ENCODE measurements at places on chromosomes 5 and 9.

- no peak for DNase-seq
These were observed 41.7 kb downstream of the ACTL7B start for GRCh38 chr9:108813951-108814601.

DNA sequence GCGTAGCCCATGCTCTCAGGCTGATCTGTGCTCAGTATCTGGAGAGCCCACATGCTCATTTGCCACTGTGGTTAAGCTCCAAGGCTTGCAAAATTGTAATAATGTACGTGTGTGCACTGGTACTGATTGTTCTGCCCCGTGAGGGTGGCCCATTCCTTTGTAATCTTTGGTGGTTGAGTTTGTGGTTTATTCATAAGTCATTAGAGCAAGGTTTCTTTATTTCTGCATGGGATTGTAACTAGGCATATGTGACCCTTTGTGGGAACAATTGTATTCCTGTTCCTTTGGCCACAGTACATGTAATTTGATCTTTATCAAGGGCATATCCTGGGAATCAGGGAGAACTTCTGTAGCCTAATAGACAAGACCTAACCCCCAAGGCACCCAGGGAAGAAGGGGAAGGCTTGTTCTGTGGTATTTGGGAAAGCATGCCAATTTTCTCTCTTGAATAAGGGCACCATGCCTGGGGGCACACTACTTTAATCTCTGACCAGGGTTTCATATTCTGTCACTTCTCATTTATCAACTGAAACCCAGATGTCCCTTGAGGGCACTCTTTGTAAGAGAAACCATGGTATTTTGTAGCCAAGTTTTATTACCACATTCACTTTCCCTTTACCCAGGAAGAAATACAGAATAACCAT is 74.6 kb downstream of the NPR3 start:
- peak; percentile 53 for DNase-seq

DNA sequence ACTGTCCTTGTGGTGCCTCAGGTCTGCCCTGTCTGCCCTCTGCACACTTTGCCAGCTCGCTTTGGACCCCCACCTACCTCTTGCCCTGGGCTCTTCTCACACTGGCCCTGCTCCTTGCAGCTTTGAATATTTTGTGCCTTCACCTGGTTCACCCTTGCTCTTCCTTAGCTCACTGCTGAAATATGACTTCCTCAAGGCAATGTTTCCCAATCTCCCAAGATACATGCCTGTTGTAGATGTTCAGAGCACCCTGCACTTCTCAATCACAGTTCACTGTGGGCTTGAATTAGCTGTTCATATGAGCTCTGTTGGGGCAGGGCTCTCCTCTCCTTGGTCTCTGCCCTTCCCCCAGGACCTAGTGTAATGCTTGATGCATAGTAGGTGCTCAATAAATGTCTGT is 8.0 kb downstream of the AFAP1L1 start:
- no peak for DNase-seq

DNA sequence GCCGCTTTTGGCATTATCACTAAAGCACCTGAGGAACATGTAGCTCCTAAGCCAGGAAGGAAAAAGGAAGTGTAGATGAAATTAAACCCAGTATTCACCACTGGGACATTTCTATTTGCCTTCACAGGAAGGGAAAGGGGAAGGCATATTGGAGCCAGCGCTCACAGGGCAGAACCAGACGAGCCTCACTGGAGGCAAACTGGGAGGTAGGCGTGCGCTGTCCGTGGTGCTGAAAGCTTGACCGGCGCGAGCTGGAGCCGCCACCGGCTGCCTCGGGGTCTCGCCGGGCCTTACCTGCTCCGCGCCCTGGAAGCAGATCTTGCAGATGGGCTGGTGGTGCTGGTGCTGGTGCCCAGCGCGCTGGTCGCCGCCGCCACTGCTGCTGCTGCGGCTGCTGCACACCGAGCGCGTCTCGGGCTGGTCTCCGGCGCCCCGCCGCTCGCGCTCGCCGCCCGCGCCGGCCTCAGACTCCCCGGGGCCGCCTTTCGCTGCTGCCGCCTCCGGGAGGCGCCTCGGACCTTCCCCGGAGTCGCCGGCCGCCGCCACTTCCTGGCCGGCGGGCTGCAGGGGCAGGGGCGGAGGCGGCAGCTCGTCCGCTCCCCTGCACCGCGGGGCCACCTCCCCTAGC is 732 bp downstream of the MARCHF11 start:
- DNase-seq, result peak; percentile 94

GRCh38 chr9:700365-701282 is 140.9 kb upstream of the DMRT1 start:
- DNase-seq, result peak; percentile 44

DNA sequence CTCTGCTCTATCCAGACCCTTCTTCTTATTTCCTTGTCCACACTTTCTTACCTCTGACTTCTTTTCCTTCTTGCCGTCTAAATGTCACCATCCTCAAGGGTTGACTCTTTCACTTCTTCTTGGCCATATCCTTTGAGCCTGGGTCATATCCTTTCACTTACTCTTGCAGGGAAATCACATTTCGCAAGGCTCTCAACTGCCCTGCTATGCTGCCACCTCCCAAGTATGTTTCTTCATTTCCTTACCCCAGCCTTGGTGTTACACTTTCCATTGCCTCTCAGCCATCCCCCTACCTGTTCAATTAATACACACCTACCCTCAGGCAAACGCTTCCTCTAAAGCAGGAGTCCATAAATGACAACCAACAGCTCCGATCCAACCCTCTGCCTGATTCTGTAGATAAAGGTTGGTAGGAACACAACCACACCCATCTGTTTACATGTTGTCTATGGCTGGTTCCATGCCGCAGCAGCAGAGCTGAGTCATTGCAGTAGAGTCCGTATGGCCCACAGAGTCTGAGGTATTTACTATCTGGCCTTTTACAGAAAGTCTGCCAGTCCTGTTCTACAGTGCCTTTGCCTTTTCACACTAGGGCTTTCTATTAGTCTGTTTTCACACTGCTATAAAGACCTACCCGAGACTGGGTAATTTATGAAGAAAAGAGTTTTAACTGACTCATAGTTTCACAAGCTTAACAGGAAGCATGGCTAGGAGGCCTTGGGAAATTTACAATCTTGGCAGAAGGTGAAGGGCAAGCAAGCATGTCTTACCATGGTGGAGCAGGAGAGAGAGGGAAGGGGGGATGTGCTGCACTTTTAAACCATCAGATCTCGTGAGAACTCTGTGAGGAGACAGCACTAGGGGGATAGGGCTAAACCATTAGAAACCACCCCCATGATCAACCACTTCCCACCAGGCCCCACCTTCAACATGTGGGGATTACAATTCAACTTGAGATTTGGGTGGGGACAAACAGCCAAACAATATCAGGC is 97.9 kb downstream of the SV2C start:
- DNase-seq, result no peak

- no peak for DNase-seq
These were observed 202.1 kb upstream of the TLE4 start for GRCh38 chr9:79369676-79370075.

GRCh38 chr5:96065685-96066385 is 104.2 kb upstream of the ELL2 start:
- no peak for DNase-seq

- DNase-seq, result peak; percentile 91
These were observed 507 bp downstream of the CTNND2 start for GRCh38 chr5:11903614-11904264.

DNA sequence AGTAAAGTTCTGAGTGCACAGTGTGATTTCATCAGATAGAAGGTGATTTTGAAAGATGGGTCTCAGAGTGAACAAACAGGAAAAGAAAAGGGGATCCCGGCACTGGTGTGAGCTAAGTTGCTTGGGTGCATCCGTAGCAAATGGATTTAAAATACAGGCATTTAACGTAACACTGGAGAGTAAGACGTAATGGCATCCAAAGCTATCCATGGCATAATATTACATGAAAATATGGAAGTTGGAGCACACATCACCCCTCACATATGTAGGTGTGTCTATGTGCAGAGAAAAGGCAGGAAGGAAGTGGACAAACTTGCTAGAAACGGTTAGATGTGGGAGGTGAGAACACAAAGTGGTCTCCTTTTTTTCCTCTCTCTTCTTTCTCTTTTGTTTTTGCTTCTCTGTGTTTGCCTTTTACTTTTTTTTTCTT is 38.2 kb upstream of the SEMA4D start:
- no peak for DNase-seq

GRCh38 chr5:56910210-56910965 is 992 bp downstream of the SETD9 start:
- no peak for DNase-seq

GRCh38 chr5:73152411-73153388 is 20.3 kb upstream of the TMEM174 start:
- no peak for DNase-seq

DNA sequence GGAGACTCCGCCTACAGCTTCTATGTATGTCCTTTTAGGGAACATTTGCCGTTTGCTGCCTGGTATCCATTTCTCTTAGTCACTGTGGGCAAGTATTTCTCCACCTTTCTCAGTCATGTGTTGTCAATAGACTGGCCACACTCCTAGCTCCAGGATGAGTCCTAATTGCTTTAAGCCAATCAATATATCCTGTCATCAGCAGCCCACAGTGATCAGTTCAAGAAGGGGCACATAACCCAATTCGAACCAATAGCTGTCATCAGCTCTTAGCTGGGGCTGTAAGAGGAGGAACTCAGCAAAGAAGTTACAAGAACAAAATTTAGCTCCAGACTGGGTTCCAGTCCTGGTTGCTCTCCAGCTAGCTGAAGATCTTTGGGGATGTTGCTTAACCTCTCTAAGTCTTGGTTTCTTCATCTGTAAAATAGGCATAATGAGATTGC is 70.7 kb upstream of the MAN2A1 start:
- no peak for DNase-seq

DNA sequence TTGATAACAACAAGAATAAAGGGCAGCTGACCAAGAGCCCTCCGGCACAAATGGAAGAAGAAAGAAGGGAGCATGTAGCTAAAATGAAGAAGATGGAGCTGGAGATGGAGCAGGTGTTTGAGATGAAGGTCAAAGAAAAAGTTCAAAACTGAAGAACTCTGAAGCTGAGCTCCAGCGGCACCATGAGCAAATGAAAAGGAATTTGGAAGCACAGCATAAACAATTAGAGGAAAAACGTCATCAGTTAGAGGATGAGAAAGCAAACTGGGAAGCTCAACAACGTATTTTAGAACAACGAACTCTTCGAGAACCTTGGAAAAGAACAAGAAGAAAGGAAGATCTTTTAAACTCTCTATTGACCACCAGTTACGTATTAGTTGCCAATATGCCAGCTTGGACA is 100.9 kb downstream of the GABBR2 start:
- DNase-seq, result no peak

- no peak for DNase-seq
These were observed 535.9 kb upstream of the FTMT start for GRCh38 chr5:121315786-121316185.

GRCh38 chr5:93569300-93570160 is 11.5 kb downstream of the NR2F1-AS1 start:
- DNase-seq, result peak; percentile 40

DNA sequence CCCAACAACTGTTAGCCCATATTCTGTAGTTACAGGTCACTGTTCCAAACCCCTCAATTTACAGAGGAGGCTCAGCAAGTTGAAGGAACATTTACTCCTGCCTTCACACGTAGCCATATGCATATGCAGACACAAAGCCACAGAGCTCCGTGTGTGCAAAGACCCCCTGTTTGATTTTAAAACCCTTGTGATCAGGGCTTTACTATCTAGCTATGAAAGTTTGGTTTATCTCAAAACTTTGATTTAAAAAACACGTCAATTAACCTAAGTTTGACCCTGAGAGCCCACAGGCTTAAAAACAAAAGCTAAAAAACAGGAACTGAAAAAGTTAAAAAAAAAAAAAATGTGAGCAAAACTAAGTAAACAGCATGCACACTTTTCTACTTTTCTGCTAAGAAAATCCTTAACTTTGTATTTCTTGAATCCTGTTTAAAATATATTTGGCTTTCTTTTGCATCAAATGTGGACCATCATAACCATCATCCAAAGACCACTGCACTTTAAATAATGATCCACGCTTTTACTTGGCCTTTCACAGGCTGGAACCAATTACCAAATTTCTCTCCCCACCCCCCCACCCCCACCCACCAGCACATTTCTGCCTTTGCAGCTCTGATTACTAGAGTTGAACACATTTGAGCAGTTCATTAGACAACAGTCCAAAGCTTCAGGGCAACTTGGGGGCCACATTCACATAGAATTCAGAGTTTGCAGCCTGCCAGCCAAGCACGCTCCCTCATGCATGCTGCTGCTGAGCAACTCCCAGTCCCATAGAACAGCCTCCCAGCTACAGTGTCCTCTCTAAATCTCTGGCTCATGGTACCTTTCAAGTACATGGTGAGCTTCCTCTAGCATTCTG is 128.8 kb upstream of the MAP3K1 start:
- no peak for DNase-seq

GRCh38 chr5:73828465-73828864 is 202.5 kb downstream of the ARHGEF28 start:
- no peak for DNase-seq

- DNase-seq, result no peak
These were observed 38.8 kb upstream of the CCDC112 start for GRCh38 chr5:115335301-115335700.

GRCh38 chr5:92409134-92409533 is 1026.0 kb upstream of the ARRDC3 start:
- DNase-seq, result no peak

GRCh38 chr9:99762470-99762869 is 59.2 kb upstream of the NR4A3 start:
- DNase-seq, result no peak

DNA sequence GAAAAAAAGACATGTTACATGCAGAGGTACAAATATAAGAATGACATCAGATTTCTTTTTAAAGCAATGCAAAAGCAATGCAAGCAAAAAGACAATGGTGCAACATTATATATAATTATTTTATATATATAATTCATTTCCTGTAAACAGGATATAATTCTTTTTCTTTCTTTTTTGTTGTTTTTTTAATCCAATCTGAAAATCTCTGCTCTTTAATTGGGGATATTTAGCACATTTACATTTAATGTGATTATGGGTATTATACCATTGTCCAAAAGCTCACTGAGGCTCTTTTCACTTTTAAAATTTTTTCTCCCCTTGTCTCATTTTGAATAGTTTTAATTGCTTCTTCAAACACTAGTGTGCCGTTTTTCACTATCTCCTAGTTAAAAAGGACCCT is 148.9 kb downstream of the FGF18 start:
- no peak for DNase-seq

DNA sequence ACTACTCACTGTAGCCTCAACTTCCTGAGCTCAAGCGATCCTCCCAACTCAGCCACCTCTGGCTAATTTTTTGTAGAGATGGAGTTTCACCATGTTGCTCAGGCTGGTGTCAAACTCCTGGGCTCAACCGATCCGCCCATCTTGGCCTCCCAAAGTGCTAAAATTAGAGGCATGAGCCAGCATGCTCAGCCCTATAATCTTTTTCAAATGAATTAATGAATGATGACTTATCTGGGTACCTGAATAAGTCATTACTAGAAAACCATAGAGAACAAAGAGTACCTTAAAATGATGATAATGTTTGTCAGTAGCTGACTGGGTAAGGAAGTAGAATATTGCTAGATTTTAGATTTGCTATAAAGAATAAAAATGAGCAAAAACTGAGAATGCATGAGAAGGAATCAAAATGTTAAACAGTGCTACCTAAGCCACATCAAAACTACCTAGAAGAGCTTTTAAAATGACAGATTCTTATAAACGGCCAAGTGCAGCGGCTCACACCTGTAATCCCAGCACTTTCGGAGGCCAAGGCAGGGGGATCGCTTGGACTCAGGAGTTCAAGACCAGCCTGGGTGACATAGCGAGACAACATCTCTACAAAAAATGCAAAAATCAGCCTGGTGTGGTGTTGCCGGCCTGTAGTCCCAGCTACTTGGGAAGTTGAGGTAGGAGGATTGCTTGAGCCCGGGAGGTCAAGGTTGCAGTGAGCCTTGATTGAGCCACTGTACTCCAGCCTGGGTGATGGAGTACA is 13.6 kb downstream of the FNBP1 start:
- DNase-seq, result no peak

- DNase-seq, result no peak
These were observed 55.1 kb downstream of the CSNK1A1 start for GRCh38 chr5:149496166-149496565.
